ENCODE measurements at places on chromosomes 7 and 10.
A peak's percentile ranks its signal among the peaks of the same experiment; 100 is the strongest.

DNA sequence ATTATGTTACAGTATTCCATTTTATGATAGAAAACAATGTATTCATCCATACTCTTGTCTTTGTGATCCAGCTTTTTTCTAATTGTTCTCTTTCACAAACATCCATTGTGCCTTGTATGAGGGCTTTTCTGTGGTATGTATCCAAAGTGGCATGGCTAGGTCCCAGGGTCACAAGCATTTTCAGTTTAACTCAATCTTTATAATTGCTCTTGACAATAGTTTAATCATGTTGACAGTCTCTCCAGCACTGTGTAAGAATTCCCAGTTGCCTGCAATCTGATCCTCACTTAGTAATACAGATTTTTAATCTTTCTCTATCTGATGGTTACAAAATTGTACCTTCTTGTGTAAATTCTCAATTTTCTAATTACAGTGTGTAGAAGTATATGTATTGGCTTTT, 533.4 kb downstream of the NEBL start:
- no peak for DNase-seq

- DNase-seq: no peak
Measured at GRCh38 chr7:69622960-69623359, 24.7 kb downstream of the AUTS2 start.

DNA sequence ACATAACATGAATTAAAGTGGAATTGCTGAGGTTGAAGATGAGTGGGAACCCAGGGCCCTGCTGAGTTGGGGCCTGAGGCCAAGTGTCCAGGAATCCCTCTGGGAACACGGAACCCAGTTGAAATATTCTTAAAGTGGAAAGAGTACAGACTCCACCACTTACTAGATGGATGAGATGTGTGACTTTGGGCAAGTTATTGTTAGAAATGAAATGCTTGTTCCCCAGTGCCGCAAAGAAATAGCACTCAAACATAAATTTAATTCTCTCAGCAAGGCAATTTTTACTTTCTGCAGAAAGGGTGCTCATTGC, 54.5 kb downstream of the CCNY start:
- DNase-seq: no peak

DNA sequence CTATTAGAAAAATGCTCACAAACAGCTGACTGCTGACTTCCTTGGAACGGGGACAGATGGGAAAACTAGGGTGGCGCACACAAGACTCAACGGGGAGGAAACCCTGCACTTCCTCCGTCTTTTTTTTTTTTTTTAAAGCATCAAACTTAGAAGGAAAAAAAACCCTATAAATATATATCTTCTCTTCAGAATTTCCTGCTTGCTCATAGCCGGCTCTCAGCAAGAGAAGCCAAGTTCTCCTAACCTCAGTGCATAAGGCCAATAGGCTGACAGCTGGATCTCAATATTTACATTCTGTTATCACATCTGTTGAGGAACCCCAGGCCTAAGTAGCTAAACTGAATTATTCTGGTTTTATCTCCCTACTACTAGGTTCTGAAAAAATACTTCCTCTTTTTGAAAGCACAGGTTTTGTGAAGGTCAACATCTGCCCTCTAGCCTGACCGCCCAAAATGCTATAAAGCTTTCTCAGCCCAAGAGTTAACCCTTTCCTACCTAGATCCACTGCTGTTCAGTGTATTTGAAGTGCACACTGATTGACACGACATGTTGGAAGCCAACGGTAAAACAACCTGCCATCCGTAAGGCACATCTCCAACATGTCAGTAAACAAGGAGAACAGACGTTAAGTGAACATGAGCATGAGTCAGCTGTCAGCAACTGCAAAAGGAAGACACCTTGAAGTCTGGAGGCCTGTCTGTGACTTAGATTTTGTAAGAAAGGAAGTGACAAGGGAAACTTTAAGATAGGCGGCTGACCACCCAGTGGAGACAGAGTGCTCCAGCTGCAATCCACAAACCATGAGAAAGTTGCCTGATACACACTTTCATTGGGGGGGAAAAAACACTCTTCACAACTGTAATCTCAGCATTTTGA, 83.8 kb downstream of the EBLN1 start:
- peak; percentile 93 for DNase-seq

DNA sequence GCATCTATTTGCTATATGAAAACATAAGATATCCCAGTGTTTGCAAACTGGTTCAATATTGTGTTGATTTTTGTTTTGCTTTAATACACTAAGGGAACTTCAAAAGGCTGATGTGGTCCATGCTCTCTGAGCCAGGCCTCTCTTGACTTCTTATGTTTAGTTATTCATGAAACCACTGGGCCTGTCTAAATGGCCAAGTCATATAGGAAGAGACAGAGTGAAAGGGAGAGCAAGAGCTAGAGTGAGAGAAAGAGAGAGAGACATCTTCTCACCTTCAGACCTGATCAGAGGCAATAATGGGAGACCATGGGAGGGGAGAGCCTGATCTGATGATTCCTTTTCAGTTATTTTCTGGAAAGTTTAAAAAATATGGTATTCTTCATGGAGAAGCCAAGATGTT, 6.1 kb upstream of the FAS start:
- no peak for DNase-seq

- no peak for DNase-seq
Measured at GRCh38 chr10:30863516-30864210, 168.0 kb downstream of the ZNF438 start.

DNA sequence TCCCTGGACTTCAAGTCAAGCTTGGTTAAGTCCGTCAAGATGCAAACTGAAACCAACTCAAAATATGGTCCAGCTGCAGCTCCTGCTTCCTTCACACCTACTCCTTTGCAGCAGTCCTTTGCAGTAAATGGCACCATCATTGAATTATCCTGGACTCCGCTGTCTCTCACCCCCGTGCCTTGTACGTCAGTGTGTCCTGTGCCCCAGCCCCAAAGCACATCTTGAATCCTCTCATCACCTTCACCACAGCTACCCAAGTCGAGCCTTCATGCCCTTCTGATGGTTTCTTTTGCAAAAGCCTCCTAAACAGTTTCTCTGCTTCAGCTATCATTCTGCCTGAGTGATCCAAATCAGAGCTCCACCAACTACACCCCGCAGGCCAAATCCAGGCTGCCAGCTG, 88.4 kb upstream of the LEP start:
- DNase-seq: no peak

DNA sequence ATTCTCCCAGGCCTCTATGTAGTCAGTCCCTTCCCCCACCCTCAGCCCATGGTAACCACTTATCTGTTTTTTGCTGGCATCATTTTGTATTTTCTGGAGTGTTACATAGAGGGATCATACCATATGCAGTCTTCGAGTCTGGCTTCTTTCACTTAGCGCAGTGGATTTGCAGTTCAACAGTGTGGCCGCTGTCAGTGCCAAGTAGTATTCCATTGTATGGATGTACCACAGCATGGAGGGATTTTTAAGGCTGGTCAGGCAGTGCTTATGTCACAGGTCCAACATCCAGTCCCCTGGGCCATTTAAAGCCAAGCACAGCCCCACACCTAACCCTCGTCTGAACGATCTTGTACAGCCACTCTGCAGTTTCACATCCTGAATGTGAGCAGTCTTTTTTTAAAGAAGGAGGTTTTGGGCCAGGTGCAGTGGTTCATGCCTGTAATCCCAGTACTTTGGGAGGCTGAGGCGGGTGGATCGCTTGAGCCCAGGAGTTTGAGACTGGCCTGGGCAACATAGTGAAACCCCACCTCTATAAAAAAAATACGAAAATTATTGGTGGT, 121.8 kb downstream of the CUX1 start:
- DNase-seq: no peak

GRCh38 chr7:51082096-51082840, 234.3 kb downstream of the COBL start:
- no peak for DNase-seq

DNA sequence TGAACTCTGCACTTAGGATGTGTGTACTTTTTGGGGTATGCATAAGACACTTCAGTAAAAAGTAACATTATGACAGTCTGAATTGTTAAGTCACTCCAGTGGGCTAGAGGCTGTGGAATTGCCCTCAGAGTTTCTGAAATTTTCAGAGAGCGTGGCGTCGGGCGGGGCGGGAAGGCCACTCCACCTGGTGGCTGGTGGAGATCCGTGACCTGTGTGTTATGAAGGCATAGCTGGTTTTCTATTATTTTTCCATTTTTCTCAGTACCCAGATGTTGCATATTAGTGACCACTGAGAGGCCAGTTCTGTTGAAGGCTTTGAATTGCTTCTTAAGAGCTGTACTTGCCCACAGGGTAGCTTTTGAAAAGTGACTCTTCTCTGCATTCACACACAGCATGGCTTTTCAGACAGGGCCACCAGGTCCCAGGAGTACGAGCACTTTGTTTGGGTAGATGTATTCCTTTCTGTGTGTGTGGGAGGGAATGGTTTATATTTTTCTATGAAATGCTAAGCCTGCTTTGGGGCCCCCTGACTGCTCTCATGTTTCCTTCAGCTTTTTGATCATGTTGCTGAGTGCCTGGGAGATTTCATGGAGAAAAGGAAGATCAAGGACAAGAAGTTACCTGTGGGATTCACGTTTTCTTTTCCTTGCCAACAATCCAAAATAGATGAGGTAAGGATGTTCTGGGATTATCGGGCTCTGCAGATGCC, 52.3 kb downstream of the TACR2 start:
- peak; percentile 19 for DNase-seq

DNA sequence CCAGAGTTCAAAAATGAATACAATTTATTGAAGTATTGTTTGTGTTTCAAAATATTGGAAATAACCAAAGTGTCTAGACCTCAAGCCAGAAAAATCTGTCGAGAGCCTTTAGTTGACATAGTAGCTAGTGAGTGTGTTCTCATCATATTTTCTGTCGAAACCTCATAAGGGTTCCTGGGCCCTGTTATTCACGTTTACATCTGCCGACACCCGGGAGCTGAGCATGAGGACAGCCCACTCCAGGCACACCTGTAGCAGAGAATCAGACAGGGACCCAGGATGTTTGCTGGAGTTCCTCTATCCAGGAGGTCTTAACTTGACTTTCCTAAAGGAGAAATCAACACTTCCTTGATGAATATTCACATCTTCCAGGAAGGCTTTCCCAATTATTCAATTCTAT, 72.1 kb upstream of the FGL2 start:
- DNase-seq: no peak

DNA sequence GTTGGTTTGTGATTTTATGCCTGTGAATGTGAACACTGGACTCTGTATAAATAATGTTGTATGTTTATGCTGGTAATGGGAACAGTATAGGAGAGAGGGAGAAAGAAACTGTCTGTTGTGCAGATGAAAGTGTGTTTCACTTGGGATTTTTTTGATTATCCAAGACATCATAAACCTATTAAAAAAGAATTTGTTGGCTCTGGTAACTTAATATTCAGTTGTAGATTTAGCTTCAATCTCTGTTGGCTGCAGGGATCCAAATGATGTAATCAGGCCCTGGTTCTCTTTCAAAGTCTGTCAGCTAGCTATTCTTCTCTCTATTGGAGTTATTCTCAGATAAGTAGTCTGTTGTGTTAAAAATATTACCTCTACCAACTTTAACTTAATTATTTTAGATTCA, 168.8 kb upstream of the RHOBTB1 start:
- no peak for DNase-seq

DNA sequence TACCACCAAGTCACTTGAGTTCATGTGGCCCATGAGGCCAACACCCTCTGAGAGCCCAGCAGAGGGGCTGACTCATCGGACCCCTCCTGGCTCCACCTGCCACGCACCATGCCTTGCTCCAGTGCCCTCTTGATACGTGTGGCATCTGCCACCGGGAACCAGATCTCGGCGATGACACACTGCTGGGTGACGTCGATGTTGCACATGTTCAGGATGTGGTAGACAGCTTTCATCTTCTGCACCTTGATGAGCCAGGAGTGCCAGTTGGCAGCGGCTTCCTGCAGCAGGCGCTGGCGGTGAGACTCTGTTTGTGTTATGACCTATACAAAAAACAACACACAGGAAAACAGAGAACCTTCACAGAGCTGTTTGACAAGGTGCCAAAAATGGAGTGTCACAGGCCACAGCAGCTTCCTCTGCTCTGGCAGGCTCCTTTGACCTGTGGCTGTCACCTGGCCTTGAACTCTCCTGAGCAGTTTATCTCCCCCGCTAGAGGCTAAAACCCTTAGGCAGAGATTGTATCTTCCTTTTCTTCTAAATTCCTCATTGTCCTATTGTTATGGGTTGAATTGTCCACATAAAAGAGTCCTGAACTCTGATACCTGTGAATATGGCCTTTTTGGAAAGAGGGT, 45.2 kb upstream of the TMEM213 start:
- DNase-seq: peak; percentile 96

- no peak for DNase-seq
Measured at GRCh38 chr7:22420008-22420407, 63.1 kb upstream of the RAPGEF5 start.

DNA sequence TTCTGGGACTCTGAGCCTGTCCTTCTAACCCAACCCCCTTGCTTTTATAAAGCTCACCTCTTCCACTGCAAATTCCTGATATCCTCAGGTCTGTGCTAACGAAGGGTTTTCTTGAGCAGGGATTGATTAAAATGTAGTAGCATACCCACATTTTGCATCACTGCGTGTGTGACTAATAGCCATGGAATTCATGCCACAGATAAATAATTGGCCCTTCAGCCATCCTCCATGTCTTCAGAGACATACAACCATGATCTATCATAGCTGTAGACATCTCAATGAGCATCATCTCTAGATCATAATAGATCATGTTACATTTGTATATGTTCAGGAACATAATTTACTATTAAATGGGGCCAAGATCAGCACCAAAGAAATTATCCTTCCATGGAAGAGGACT, 990.3 kb downstream of the KCNMA1 start:
- DNase-seq: no peak

DNA sequence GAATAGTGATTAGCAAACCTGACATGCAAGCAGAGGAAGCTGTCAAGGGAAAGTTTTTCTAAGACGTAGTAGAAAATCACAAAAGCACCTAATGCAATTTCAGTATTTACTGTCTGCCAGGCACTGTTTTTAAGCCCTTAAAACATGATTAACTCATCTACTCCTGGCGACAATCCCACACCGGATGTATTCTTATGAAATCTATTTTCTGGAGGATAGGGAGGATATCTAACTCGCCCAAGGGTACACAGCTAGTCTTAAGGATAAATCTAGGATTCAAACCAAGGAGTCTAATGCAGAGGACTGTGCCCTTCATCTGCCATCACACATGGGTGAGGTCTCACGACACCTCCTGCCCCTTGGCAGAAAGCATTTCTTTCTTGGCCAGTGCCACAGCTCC, 47.8 kb upstream of the FIGNL1 start:
- DNase-seq: no peak

DNA sequence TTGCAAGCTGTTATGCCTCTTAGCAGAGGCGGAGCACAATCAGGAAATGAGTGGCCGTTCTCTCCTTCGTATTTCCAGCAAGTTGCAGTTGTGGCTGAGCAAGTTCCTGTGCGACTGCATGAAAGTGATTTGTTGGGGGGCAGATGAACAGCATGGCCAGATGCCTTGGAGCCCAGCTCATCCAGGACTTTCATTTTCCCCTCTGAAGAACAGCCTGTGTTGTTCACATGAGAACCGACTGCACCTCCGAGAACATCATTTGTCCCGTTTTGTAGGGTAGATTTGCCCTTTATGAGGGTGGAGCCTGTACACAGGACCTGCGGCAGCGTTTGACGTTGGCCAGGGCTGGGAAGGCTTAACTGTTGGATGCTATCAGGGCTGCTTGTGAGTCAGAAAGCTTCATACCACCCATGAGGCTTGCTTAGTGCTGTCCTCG, 4.4 kb downstream of the BAG3 start:
- no peak for DNase-seq
